ENCODE measurements at places on chromosomes 4 and X.

DNA sequence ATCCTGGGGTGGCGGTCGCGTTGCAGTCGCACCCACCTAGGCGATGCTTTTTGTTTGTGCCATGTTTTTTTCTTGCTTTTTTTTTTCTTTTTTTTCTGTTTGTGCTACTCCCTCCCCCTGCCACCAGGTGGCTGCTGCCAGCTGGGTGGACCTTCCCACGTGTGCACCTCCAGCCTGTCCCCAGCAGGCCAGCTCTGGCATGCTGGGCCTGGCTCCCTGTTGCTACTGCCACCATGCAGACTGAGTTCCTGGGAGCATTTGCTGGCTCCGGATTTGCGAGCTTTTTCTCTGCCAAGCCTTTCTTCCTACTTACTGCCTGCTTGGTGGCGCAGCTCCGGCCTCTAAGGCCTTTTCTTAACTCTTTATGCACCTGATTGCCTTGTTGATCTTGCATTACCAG is 161.2 kb upstream of the WDFY3 start:
- no peak overlapping the region for H3K4me3 ChIP-seq
- no peaks in the 10 kb centered on the region for H3K27me3 ChIP-seq
- no peak for DNase-seq
- H3K36me3 ChIP-seq = no peaks in the 10 kb centered on the region
- H3K27ac ChIP-seq = no peak overlapping the region

- peak overlapping the region; percentile 88 for H3K27ac ChIP-seq
- H3K4me3 ChIP-seq = peak overlapping the region; percentile 72
- no peaks in the 10 kb centered on the region for H3K36me3 ChIP-seq
- peaks cover 18% of the 10 kb centered on the region for H3K4me1 ChIP-seq
- H3K27me3 ChIP-seq = no peaks in the 10 kb centered on the region
Measured at GRCh38 chr4:13484749-13485221, 645 bp upstream of the RAB28 start.

DNA sequence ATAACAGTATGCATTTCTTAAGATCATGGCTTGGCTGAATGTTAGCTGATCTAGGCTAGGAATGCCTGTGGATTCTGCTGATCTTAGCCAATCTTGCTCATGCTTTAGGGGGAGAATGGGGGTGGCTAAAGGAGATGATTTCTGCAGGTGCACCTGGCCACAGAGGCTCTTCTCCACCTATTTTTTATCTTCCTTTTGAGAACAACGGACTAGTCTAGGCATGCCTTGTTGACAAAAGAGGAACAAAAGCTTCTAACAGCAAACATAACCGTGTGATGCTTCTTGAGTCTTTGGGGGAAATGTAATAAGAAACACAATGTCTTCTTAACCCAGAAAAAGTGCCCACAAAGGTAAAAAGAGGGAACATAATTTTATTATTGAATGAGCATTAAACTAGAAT is 743.5 kb downstream of the ARAP2 start:
- H3K27ac ChIP-seq = no peak overlapping the region
- no peak for DNase-seq
- H3K4me1 ChIP-seq = no peaks in the 10 kb centered on the region
- no peaks in the 10 kb centered on the region for H3K27me3 ChIP-seq
- no peaks in the 10 kb centered on the region for H3K36me3 ChIP-seq

DNA sequence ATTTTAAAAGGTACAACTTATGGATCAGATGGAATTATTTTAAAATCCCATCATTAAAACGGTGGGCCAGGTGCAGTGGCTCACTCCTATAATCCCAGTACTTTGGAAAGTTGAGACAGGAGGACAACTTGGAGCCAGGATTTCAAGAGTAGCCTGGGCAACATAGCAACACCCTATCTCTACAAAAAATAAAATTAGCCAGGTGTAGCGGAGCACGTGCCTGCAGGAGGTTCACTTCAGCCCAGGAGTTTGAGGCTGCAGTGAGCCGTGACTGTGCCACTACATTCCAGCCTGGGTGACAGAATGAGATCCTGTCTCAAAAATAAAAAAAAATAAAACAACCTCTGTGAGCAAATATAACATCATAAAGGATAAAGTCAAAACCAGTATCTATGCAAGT is 11.4 kb downstream of the ADH5 start:
- no peak overlapping the region for H3K27ac ChIP-seq
- no peaks in the 10 kb centered on the region for H3K27me3 ChIP-seq
- no peaks in the 10 kb centered on the region for H3K4me1 ChIP-seq
- no peak for DNase-seq

- H3K27me3 ChIP-seq = no peaks in the 10 kb centered on the region
- H3K4me3 ChIP-seq = no peak overlapping the region
- no peak overlapping the region for H3K27ac ChIP-seq
- no peaks in the 10 kb centered on the region for H3K36me3 ChIP-seq
Measured at GRCh38 chr4:89171176-89171805, 60.0 kb downstream of the TIGD2 start.

DNA sequence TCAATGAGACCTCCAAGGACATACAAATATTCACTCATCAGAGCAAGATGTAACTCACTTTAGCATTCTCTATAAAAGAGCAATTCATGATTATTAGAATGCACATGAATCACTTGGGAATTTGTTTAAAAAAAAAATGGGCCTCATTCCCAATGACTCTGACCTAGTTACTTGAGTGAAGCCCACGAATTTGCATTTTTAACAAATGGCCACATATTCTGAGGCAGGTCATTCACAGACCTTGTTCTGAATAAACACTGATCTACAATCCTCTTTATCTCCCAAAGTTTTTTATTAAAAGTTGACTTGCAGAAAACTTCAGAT is 255.1 kb upstream of the VEGFC start:
- H3K36me3 ChIP-seq = no peaks in the 10 kb centered on the region
- no peak overlapping the region for H3K27ac ChIP-seq
- no peaks in the 10 kb centered on the region for H3K27me3 ChIP-seq
- DNase-seq = no peak

DNA sequence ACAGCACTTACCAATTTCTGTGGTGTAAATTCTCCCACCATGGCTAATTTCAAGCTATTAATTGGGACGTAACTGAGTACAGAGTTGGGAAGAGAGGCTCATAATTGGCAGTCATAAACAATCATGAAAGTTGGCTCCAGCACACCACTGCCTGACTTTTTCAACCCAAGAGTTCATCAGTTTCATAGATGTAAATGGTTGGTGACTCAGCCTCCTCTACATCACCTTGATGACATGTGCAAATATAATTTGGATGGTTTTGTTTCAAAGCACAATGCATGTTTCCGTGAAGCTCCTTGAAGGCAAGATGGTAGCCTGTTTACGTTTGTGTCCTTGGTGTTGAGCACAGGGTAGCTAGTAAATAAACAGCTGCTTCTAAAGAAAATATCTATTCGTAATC is 235.1 kb downstream of the LDB2 start:
- no peaks in the 10 kb centered on the region for H3K36me3 ChIP-seq
- no peaks in the 10 kb centered on the region for H3K4me1 ChIP-seq
- DNase-seq = no peak
- no peak overlapping the region for H3K4me3 ChIP-seq

GRCh38 chr4:70705183-70706043 is 16.4 kb upstream of the RUFY3 start:
- H3K4me3 ChIP-seq = peak overlapping the region; percentile 98
- H3K27ac ChIP-seq = peak overlapping the region; percentile 96
- H3K36me3 ChIP-seq = no peaks in the 10 kb centered on the region
- DNase-seq = peak; percentile 16
- H3K27me3 ChIP-seq = no peaks in the 10 kb centered on the region

Measured in ascending aorta (tissue), 2 donors.